ENCODE measurements at places on chromosomes 6 and 20. TPM values are rescaled to one million over a fixed set of nuclear protein-coding genes. Genes with fewer than 3 reads are reported as not detected.

INSM1 gene
- total RNA-seq, result 0.38 TPM

GRCh38 chr20:7843613-7844012, 96.6 kb downstream of the HAO1 start:
- no peaks in the 10 kb centered on the region for H3K36me3 ChIP-seq
- no peak overlapping the region for H3K4me3 ChIP-seq
- H3K4me1 ChIP-seq, result no peaks in the 10 kb centered on the region
- peaks cover 2% of the 10 kb centered on the region for H3K27me3 ChIP-seq
- no peak overlapping the region for H3K27ac ChIP-seq
- no peak for DNase-seq

DNA sequence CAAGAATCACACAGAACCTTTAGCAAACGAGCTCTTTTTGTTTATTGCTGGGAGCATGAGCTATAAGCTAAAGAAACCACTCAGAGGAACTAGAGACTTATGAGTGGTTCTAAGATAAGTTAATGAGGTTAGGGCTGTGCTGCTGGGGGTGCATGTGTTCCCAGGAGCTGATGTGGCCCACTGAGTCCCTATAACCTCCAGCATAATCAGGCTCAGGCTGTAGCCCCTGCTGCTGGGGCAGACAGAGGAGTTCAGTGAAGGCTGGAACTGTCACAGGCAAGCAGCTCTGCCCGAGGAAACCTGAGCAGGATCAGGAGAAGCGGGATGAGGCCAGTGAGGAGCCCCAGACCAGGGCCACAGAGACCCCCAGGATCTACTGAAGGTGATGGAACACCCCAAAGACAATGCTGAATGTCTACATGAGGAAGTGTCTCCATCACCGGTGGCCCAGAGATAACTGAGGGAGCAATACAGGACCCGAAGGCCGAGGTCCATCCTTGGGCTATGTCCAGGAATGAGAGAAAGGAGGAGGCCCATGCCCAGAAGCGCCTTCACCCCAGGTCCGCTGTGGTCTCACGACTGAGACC, 17.3 kb downstream of the TUBB2B start:
- DNase-seq, result no peak
- H3K36me3 ChIP-seq, result no peaks in the 10 kb centered on the region
- no peak overlapping the region for H3K4me3 ChIP-seq
- H3K27ac ChIP-seq, result peak overlapping the region; percentile 88

RRP36 gene
- total RNA-seq, result 32.7 TPM

GRCh38 chr6:16124198-16125180, 4.4 kb upstream of the MYLIP start:
- no peaks in the 10 kb centered on the region for H3K36me3 ChIP-seq
- peaks cover 10% of the 10 kb centered on the region for H3K27me3 ChIP-seq
- no peak overlapping the region for H3K27ac ChIP-seq
- H3K4me3 ChIP-seq, result no peak overlapping the region

- no peak overlapping the region for H3K4me3 ChIP-seq
- no peak for DNase-seq
- no peak overlapping the region for H3K27ac ChIP-seq
- H3K4me1 ChIP-seq, result peaks cover 7% of the 10 kb centered on the region
- H3K36me3 ChIP-seq, result no peaks in the 10 kb centered on the region
- H3K27me3 ChIP-seq, result peaks cover 36% of the 10 kb centered on the region
Observed at GRCh38 chr6:125679128-125679527, 70.3 kb upstream of the HEY2 start.

DNA sequence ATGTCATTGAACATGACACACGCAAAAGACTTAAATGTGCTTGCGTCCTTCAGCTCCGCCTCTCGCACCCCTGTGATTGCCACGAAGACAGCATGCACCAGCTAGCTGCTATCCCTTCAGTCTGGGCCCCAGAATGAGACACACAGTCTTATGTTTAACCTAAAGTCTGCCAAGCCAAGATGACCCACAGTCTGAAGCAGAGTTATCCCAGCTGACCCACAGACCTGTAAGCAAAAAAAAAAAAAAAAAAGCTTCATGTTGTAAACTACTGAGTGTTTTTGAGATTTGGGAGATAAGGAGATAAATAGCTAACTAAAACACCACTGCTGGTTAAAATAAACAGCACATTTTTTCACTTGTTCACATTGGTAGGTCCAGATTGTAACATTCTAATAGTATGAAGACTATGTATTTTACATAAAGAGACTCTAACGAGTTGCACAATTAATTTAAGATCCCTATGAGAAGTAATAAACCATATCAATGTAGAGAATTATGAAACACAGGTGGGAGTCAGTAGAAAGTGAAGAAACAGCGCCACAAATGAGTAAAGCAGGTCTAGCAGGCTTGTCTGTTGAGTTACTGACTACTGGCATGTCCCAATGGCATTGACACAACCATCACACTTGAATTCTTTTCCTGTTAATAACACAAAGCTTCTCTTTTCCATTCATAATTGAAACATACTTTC, 47.4 kb upstream of the CCDC28A start:
- no peak overlapping the region for H3K27ac ChIP-seq
- H3K4me1 ChIP-seq, result no peaks in the 10 kb centered on the region
- no peaks in the 10 kb centered on the region for H3K36me3 ChIP-seq
- DNase-seq, result no peak
- H3K27me3 ChIP-seq, result peaks cover 2% of the 10 kb centered on the region

CALHM4 gene
- total RNA-seq, result not detected

BNIP5 gene
- not detected for total RNA-seq

- DNase-seq, result no peak
- no peak overlapping the region for H3K4me3 ChIP-seq
- no peaks in the 10 kb centered on the region for H3K27me3 ChIP-seq
Observed at GRCh38 chr20:63923651-63924050, 28.7 kb downstream of the DNAJC5 start.

- no peaks in the 10 kb centered on the region for H3K36me3 ChIP-seq
- H3K4me3 ChIP-seq, result no peak overlapping the region
- H3K27ac ChIP-seq, result no peak overlapping the region
- H3K4me1 ChIP-seq, result no peaks in the 10 kb centered on the region
- peak; percentile 14 for DNase-seq
- no peaks in the 10 kb centered on the region for H3K27me3 ChIP-seq
Observed at GRCh38 chr6:82040405-82041221, 206.9 kb downstream of the IBTK start.

AVP gene
- total RNA-seq, result not detected

ETV7 gene
- total RNA-seq, result 0.99 TPM

DNA sequence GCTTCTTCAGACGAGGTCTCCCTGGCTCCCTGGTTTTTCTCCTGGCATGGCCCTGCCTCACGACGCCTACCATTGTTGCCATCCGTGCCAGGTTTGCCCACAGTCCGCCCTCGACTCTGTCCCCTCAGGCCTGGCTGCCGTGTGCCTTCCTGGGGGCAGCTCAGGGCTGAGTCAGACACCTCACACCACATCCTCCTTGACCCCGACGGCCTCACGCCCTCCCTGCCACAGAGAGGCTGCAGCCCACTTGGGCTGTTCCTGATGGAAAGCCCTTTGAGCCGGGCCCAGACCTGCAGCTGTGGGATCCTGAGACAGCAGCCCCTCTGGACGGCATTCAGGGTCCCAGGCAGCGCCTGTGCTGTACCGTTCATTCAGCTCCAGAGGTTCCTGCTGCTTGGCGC, 108.3 kb downstream of the PSMB1 start:
- H3K27ac ChIP-seq, result no peak overlapping the region
- DNase-seq, result no peak
- no peaks in the 10 kb centered on the region for H3K36me3 ChIP-seq
- no peak overlapping the region for H3K4me3 ChIP-seq

- no peak overlapping the region for H3K27ac ChIP-seq
- H3K4me1 ChIP-seq, result peaks cover 2% of the 10 kb centered on the region
- DNase-seq, result no peak
- H3K4me3 ChIP-seq, result no peak overlapping the region
- H3K36me3 ChIP-seq, result no peaks in the 10 kb centered on the region
- H3K27me3 ChIP-seq, result peaks cover 9% of the 10 kb centered on the region
Observed at GRCh38 chr20:20740541-20740940, 28.1 kb upstream of the RALGAPA2 start.

- peaks cover 91% of the 10 kb centered on the region for H3K4me1 ChIP-seq
- H3K27ac ChIP-seq, result peak overlapping the region; percentile 97
- no peaks in the 10 kb centered on the region for H3K27me3 ChIP-seq
- H3K4me3 ChIP-seq, result peak overlapping the region; percentile 36
- H3K36me3 ChIP-seq, result peaks cover 41% of the 10 kb centered on the region
Observed at GRCh38 chr6:90273863-90274262, 22.8 kb downstream of the BACH2 start.

TNFRSF6B gene
- total RNA-seq, result not detected

DNA sequence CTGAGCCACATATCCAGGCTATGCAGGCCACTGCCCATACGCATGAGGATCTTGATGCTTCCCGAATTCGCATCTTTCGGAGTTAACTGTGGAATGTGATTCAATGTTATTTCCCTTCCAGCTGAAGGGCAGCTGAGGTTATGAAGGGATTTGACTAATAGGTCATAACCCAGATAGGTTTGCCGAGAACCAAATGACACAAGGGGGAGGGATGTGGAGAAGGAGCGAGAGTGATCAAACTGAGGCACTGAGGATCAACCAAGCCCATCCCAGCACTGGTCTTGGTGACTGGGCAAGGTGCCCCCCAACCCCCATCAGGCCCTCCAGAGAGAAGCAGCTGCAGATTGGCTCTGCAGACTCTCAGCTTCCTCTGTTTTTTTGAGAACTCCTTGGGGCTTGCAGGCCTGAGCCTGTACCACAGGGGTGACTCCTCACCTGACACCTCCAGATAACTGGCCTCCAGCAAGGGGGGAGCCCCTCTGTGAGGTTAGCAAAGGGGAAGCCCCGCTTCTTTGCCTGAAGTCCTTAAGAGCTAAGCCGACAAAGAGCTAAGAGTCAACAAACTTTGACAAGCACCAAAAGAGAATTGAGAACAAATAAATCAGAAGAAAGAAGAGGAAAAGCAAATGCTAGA, 185.9 kb downstream of the PDE7B start:
- no peaks in the 10 kb centered on the region for H3K36me3 ChIP-seq
- H3K4me1 ChIP-seq, result peaks cover 15% of the 10 kb centered on the region
- no peak overlapping the region for H3K27ac ChIP-seq
- DNase-seq, result peak; percentile 77
- no peak overlapping the region for H3K4me3 ChIP-seq

DNA sequence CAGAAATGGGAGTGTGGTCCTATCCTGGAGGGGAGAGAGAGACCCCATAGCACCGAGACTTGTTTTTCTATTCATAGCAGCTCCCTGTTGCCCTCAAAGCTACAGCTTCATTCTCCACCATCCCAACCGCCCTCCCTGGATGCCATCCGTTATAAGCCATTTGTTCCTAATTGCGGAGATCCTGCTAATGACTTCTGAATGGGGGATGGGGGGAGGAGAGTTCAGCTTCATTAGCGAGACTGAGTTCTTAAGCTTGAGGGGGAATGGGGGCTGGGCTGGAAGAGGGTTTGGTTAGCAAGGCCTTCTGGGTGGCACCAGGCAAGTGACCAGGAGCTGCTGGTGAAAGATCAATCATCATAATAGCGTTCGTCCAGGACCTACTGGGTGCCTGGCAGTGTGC, 27.1 kb downstream of the FOXP4 start:
- no peak overlapping the region for H3K4me3 ChIP-seq
- H3K4me1 ChIP-seq, result peaks cover 16% of the 10 kb centered on the region
- no peaks in the 10 kb centered on the region for H3K27me3 ChIP-seq
- no peak for DNase-seq
- H3K27ac ChIP-seq, result no peak overlapping the region
- H3K36me3 ChIP-seq, result peaks cover 3% of the 10 kb centered on the region

DNA sequence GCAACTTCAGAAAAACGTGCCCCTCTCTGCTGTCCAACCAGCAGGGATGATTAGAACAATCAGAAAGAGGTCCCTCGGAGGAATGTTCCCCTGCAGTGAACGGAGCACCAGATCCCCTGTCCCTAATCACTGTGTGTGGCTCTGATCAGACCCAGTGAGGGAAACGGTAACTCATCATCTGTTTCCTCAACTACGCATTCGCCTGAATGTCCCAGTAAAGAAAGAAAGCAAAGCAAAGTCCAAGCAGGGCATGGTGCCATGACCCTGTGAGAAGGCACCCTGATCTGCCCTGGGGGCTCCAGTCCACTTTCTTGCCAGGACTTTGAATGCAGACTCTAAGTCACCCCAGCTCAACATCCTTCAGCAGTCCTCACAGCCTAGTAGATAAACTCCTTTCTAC, 149.2 kb downstream of the LY86 start:
- DNase-seq, result no peak
- no peak overlapping the region for H3K4me3 ChIP-seq
- no peak overlapping the region for H3K27ac ChIP-seq
- peaks cover 14% of the 10 kb centered on the region for H3K27me3 ChIP-seq

SRMS gene
- total RNA-seq, result not detected

GRCh38 chr20:24705486-24705885, 236.1 kb downstream of the SYNDIG1 start:
- no peaks in the 10 kb centered on the region for H3K27me3 ChIP-seq
- no peaks in the 10 kb centered on the region for H3K36me3 ChIP-seq
- H3K4me3 ChIP-seq, result no peak overlapping the region
- H3K27ac ChIP-seq, result no peak overlapping the region
- no peaks in the 10 kb centered on the region for H3K4me1 ChIP-seq
- DNase-seq, result no peak

GSTA3 gene
- not detected for total RNA-seq

PAK5 gene
- total RNA-seq, result not detected

DNA sequence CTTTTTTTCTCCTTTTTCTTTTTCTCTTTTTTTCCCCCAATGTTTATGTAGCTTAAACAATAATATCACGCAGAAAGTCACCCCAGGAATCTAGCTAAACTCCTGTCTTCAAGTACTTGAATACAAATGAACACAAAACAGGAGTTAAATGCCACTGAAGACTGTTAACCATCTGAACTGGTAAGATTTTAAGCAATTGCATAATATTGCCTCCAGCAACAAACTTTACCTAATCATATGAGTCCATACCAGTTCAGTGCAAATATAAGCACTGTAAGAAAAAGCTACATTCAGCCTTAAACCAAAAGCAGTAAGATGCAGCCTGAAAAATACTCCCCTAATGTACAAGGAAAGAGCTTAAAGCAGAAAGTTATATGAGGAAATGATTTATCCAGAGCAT, 173.9 kb upstream of the TFAP2D start:
- no peaks in the 10 kb centered on the region for H3K27me3 ChIP-seq
- no peak overlapping the region for H3K4me3 ChIP-seq
- no peak overlapping the region for H3K27ac ChIP-seq
- DNase-seq, result no peak
- H3K4me1 ChIP-seq, result no peaks in the 10 kb centered on the region

METTL24 gene
- not detected for total RNA-seq

HSPA1L gene
- 0.95 TPM for total RNA-seq

DNA sequence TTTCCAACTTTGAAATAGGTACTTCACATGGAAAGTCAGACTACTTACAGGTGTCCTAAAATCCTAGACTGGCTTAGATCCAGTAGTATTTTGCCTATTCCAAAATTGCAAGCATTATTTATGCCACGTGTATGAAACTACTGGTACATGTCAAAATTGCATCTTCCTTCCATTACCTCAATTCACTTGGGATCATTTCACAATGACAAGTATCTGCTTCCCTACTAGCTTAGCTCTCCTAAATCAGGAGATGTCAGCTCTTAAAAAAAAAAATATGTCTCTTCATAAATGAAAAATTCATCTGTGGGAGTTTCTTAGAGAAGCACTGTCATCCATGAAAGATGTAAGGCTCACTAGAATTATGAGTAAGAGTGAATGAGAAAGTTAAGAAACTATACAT, 466.6 kb upstream of the MANEA start:
- no peak for DNase-seq
- H3K4me1 ChIP-seq, result no peaks in the 10 kb centered on the region
- H3K36me3 ChIP-seq, result no peaks in the 10 kb centered on the region
- no peak overlapping the region for H3K4me3 ChIP-seq
- no peaks in the 10 kb centered on the region for H3K27me3 ChIP-seq

Measured in activated naive CD4-positive, alpha-beta T cell treated with anti-CD3 and anti-CD28 coated beads for 36 hours (primary cell).